ENCODE measurements at places on chromosomes 16 and 17.

DNA sequence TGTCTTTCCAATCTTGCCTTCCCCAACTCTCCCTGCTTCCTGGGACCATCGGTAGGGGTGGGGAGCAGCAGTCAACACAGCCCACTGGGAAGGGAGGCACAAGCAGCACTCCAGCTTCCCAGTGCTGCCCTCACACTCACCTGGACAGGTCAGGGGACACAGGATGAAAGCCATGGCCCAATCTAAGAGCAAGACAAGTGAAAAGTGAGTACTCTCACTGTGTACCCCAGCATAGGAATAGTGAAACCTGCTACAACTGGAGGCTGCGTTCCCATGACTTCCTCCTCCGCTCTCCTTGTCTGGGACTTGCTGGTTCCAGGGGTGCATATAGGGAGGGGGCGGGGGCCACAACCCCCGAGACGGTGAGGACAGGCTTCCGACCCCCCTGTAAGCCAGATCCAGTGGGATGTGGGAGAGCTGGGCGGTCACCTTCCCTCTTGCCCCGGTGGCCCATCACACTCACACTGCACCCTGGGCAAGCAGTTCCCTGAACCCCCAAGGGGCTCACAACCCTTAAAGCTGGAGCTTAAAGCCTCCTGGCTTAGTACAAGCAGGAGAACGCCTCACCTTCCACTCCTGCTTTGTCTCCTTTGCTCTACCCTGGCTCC is 29.5 kb upstream of the SLC25A19 start:
- no peak for DNase-seq

- no peak for DNase-seq
These were observed 17.0 kb upstream of the KRT20 start for GRCh38 chr17:40901981-40902474.

- no peak for DNase-seq
These were observed 54.7 kb downstream of the CACNG5 start for GRCh38 chr17:66889480-66890230.

DNA sequence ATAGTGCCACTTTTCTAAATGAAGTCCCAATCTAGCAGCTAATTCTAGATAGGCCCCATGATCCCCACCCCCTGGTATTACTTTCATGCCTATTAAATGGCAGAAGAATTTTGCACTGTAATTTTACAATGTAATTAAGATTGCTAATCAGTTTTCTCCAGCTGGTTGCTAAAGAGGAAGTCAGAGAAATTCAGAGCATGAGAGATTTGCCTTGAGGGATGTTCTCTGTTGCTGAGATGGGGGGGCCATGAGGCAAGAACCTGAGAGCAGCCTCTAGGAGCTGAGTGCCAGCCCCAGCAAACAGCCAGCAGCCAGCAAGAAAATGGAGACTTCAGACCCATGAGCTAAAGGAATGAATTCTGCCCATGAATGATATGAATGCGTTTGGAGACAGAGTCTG is 38.9 kb downstream of the SHCBP1 start:
- peak; percentile 30 for DNase-seq

DNA sequence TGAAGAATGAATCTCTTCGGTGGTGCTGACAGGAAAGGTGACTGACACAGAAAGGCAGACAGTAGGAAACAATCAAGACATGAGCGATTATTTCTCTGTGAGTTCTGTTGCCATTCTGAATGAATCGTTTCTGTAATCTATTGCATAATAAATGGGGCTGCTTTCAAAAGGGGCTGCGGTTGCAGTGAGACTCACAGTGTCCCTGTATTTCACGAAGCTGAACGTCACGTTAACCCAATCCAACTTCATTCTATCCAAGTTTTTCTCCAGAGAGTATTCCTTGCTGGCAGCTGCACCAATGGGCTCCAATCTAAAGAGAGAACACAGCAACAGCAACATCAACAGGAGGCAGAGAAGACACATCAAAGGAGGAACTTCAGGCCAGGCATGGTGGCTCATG is 75.4 kb downstream of the DNAH3 start:
- DNase-seq, result peak; percentile 70

Measured in NB4 (cell line).